ENCODE measurements at places on chromosomes 12 and 14.

- DNase-seq: no peak
These were observed 296.7 kb downstream of the DIO2 start for GRCh38 chr14:79914595-79914994.

GRCh38 chr12:46830731-46831334 lies 5.0 kb upstream of the SLC38A4 start:
- no peak for DNase-seq

GRCh38 chr12:41509271-41510055 lies 321.3 kb downstream of the PDZRN4 start:
- no peak for DNase-seq

DNA sequence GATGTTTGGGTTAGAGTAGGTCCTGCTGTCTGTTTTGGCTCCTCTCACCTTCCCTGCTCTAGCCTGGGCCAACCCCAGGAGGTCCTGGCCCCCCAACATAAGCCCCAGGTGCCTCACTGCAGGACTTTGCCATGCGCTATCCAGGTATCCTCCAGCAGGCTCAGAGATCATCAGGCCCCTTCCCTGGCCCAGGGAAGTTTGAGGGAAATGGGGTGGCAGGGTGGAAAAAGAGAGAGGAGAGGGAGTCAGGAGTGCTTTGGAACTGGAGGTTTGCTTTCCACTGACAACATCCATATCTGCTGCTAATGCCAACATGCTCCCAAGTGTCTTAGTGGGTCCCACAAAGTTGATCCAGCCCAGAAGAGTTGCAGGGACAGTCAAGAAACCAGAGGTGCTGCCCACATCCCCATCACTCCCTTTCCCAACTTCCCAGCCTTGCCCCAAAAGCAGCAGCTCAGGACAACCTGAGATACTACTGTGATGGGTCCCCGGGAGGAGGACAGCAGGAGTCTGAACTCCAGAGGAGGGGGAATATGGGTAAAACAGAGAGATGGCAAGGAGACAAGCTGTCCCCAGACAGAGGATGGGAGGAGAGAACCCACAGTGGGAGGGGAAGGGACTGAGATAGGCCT lies 677 bp downstream of the TNS2 start:
- DNase-seq: no peak

DNA sequence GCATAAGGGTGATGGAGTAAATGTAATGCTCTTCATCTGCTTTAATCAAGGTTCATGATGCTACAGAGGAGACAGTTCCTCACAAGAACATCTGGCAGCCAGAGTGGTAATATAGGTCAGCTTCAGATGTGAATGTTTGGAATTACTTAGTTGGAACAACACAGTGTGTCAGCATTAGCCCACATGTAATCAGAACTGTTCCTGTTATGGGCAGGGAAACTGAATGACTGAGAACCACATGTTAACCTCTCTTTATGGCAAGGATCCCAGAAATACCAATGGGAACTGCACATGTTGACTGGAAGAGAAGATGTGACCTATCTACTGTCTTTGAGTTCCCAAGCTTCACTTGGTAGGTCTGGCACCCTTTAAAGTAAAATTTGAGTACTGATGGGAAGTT lies 390.1 kb upstream of the PDE3A start:
- no peak for DNase-seq

DNA sequence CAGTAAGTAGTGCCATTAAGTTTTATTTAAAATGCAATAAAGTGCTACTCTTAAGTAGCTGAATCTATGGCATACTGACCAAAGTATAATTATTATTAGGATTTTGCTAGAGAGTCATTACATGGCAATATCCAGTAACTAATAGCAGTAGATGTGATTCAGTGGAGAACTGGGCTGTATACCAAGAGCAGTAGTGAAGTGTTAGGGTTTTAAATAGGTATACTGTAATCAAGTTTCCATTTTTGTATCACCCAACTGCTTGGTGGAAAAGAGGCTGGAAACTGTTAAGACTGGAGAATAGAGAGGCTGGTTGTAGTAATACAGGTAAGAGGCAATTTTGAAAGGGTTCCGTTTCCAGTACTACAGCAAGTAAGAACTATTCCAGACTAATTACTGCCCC lies 13.3 kb upstream of the LLPH start:
- DNase-seq: no peak

DNA sequence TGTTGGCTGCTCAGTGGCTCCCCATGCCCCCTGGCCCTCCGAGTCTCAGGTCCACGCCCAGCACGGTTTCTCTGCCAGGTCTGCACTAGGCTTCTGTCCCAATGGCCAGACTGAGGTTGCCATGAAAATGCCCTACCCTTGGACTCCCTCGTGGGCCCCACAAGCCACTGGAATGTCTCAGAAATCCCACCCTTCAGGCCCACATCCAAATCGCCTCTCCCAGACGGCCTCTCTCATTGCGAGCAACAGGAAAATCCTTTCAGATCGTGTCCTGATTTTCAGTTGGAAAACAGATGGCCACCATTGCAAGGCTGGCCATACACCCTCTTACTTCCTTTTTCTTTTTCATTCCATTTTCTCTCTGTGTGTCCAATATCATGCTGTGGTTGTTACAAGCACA lies 77.3 kb downstream of the IRF2BPL start:
- DNase-seq: no peak

DNA sequence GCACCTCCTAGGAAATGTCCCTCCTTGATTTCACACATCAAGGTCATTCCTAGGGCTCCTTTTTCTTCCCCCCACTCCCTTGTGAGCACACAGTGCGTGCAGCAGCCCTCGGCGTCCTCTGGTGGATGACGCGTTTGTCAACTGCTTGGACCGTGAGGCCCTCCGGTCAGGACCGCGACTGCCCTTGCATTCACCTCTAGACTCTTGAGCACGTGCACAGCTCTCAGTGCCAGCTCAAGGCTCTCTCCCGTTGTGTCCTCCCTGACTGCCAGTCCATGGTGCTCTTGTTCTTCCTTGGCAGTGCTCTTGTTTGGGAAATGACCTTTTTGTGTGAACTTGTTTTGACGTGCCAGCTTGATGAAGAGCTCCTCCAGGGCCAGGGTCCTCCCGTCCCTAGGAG lies 67.9 kb downstream of the TSPAN9 start:
- DNase-seq: no peak

- DNase-seq: no peak
These were observed 77.1 kb upstream of the NUDT4 start for GRCh38 chr12:93300611-93301021.

Measured in stimulated activated CD4-positive, alpha-beta T cell treated with anti-CD3 and anti-CD28 coated beads, Interleukin-2, amount 100 ng/mL, for 48 hours (primary cell).